ENCODE measurements at places on chromosomes 5 and 9.

GRCh38 chr5:176144508-176144907, 93.7 kb upstream of the SIMC1 start:
- DNase-seq, result no peak

DNA sequence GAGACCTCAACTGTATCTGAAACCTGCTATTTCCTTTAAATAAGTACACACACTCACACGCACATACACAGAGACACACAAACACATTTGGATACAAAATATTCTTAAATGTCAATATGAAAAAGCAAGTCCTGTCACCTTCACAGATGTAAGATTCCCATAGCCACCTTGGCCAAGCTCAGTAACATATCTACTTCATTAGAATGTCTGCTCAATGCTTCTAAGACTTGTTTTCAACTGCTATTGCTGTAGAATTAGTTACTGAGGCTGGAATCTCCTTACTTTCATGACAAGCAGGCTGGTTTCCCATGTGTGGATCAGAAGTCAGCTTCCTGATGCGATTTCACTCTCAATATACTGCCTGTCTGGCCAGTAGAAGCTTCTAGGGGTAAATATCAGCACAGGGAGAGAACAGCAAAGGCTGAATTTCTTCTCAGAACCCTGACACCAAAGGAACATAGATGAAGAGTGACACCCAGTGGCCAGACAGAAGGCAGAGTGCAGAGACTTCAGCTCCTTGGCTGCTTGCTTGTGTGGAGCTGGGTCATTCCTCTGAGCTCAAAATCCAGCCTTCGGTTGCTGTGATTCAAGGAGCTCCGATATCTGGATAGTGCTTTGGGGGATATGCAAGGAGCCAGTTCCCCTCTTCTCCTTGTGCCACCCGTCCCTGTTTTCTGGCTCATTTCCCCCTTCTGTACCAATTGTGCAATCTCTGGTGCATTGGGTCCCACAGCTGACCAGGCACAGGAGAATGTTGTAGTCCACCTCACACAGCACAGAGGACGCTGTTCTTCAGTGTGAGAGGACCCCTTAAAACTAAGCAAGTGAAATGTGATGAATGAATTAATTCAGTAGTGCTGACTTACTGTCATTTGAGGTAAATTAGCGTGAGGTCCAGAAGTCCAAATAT, 26.6 kb upstream of the ABLIM3 start:
- DNase-seq, result peak; percentile 25

GRCh38 chr5:94442991-94443390, 175.4 kb downstream of the KIAA0825 start:
- DNase-seq, result no peak

DNA sequence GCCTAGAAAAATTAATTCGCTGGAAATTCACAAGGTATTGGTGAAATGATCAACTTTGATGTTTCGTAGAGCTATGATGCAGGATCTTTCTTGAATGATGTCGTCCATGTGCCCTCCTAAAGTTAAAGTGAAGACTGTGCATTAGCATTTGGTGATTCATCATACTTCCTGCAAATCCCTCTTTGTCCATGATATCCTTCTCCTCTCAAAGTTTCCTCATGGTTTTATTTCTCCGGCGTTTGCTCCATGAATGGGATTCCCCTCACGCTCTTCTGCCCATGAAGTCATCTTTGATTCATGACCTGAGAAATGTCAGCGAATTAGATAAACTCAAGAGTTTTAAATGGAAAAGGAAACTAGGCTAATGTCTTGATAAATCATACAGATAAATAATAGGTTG, 372.7 kb downstream of the PSAT1 start:
- DNase-seq, result no peak

DNA sequence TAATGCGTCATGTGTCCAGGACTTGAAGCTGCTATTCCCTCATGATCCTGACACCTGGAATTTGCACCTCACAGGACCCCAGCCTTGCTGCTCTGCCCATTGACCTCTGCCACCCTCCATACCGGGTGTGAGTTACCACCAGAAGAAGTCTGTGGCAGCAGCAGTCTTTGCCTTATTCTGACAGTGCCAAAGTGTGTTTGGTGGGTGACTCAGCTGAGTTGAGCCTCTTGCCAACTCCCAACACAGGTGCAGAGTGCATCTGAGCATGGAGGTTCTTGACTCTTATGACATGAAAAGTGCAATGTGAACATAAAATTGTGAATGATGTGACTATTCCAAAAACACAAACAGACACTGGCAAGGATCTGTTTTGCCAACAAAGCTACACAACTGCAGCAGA, 1166.5 kb upstream of the CDH18 start:
- DNase-seq, result no peak

- DNase-seq, result no peak
Measured at GRCh38 chr5:134515801-134516200, 9.7 kb upstream of the JADE2 start.

DNA sequence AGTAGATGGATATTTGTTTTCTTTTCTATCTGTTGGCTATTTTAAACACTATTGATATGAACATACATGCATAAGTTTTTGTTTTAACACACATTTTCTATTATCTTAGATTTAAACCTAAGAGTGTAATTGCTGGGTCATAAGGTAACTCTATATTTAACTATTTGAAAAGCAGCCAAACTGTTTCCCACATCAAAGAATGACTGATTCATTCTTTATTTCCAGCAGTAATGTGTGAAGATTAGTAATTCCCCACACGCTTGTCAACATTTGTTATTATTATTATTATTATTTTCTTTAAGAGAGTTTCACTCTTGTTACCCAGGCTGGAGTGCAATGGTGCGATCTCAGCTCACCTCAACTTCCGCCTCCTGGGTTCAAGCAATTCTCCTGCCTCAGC, 1495.8 kb downstream of the EFNA5 start:
- DNase-seq, result no peak

- no peak for DNase-seq
Measured at GRCh38 chr5:138944527-138945322, 69.6 kb upstream of the LRRTM2 start.

DNA sequence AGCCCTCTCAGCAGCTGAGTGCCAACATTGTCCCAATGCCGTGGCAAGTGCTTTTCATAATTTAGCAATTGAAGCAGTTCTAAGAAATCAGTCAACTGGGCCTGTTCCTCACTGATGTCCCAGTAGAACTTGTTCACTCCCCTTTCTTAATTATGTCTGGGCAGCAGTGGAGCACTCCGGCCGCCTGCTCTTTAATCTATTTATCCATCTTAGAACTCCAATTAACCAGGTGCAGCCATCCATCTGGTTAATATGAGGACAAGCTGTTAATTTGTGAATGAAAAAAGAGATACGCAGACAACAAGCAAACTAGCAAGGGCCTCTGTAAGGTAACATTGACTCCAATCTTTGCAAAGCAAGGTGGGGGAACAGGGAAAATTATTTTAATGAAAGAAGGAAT, 39.4 kb downstream of the MAT2B start:
- DNase-seq, result no peak

- DNase-seq, result peak; percentile 83
Measured at GRCh38 chr5:181207214-181207959, 2.4 kb upstream of the TRIM7 start.

GRCh38 chr5:54292866-54293265, 17.5 kb downstream of the ARL15 start:
- DNase-seq, result no peak

DNA sequence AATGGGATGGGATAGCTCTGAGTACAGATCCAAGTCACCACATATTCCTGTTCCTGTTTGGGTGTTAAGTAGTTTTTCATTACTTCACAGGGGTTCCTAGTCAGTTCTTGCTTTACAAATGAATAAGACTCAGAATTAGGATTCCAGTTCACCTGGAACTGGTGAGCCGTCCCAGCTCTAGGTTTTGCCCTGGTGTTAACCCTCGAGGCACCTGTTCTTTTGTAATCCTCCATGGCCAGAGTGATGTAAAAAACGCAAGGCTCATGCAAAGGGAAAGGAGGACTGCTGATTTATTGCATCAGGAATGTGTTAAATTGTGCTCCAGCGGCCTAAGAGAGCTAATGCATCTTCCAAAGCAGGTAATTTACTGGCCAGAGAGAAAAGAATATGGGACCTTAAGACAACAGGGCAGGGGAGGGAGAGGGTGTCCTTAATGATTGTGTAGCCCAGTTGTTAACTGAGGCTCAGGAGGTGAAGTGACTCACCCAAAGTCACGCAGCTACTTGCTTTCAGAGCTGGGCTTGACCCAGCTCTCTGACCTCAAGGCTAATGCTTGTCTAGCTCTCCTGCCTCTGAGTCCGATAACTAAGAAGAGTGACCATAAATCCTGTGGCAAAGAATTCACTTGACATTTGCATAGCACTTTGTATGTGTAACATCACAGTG, 70.5 kb downstream of the DMRT2 start:
- DNase-seq, result no peak

GRCh38 chr9:36993933-36994764, 39.9 kb downstream of the PAX5 start:
- DNase-seq, result peak; percentile 9

DNA sequence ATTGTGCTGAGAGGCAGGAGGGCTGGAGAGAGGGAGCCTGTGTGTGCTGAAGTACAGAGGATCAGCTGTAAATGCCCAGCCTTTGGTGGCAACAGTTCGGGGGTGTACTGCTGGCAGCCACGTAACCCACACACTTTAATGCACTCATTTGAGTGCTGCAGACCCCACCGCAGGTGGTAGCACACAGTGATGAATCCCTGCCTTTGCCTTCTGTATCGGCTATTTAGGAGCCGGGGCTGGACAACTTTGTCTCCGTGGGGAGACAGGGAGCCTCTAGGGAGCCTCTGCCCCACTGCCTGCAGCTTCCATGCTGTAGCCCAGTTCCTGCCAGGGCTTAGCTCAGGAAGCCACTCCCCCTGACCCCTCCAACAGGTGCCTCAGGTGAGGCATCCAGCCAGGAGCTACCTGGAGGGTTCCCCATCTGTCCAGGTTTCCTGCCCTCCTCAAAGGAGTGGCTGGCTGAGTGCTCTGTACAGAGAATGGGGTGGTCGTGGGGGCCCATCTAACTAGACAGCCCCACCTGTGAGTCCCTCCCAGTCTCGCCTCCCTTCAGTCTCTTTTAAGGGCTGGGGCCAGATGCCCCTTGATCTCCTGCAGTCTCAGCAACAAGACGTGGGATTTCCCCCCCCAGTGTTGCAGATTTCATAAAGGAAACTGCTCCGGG, 44.5 kb downstream of the SECISBP2 start:
- no peak for DNase-seq

DNA sequence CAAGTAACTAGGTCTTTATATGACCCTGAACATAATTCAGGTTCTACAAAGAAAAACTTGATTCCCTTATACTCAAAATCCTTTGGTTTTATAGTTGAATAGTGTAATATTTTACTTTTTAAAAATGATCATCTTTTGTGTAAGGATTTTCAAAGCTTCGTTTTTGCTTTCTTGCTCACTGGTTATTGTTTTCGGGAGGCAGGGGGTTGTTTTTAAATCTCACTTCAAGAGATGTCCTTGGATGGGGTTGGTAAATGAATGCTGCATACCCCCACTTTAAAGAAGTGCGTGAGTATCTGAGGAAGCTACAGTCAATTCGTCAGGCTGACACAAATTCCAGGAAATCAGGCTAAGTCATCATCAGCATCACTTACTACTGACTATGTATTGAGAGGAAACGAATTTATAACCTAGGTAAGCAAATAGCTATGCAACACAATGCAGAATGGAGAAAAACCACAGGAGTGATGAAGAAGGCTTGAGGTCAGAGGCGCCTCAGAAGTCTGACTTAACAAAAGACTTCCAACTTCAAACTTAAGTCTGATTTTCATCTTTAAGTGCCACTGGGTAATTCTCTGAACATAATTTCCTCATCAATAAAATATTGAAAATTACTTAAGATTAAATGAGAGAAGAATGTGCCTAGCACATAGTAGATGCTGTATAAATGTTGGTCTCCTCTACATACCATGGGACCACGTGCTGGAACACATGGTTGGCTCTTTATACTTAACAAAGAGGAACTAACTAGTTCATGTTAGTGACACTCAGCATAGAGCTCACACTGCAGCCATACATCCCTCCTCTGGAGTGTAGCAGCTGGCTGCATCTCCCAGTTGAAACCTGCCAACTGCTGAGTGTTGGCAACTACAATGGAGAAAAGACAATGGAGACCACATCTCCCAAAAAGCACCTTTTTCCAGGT, 106.0 kb upstream of the KIF2A start:
- no peak for DNase-seq

DNA sequence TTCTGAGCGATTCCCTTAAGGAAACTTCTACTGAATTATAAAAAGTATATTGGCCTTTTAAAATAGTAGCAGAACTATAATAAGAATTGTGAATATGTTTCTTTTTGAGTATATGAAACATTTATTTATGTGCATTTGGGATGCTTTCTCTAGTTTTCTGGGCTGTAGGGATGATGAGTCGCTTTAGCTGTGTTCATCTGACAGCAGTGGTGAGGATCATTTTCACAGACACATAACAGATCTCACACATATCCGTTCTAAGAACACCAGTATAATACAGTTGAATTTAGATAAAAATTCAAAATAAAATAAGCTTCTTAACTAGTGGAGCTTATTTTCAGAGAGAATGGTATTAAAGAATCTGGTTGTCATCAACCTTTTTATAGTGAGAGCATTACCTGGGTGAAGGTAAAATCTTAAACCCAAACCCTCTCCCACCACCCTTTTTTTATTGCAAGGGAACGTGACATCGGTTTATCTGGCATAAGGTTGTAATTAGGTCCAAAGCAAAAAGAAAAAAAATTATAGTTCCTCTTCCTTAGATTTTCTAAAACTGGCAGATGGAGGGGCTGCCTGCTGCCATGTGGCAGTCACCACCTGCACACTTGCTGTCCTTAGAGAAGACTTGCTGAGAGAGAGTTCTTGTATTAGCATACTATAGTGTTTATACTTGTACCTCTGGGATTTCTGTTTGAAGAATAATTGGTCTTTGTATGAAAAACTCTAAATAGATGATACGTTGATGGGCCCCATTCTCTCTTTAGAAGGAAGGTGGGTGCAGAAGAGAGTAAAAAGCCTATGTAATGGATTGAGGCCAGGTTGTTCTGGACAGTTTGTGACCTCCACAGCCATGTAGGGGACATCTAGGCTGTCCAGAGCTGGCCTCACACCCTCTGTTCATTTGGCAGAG, 86.8 kb downstream of the CAMK4 start:
- no peak for DNase-seq

DNA sequence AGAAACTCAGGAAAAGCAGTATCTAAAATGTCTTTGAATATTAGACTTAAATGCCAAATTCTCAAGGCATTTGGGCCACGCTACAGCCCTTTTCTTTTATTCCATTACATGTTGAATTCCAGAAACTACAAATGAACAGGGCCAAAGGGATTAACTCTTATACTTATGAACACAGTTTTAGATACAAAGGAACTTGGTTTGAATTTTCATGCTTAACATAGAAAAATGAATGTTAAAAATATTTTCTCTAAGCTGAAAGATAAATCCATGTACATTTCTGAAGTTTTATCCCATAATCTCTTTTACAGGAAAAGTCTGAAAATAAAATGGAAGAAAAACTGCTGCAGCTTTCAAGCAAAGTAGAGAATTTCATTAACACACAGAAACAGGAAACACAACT, 56.8 kb downstream of the FAM81B start:
- no peak for DNase-seq

GRCh38 chr9:1804128-1804865, 210.8 kb upstream of the SMARCA2 start:
- DNase-seq, result no peak

DNA sequence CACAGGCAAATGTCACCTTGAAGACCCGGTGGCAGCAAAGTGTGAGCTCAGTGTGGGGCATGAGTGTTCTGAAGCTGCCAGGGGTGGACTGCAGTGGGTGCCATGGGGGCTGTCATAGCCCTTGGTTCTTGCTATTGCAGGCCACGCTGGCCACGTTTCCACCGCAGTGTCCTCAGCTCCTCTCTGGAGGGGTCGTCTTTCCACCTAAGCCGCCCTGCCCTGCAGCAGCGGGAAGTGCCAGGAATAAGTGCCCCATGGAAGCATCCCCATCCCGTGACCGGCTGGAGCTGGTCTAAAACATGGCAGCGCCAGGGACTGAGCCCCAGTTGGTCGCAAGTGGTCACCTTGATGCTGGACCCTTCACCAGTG, 6.9 kb downstream of the OBP2B start:
- DNase-seq, result no peak

All from activated naive CD8-positive, alpha-beta T cell treated with anti-CD3 and anti-CD28 coated beads for 36 hours (primary cell).